Hematopoietic multipotent progenitor cell (in vitro differentiated cells): ENCODE measurements at places on chromosomes 2 and 18. TPM values are rescaled to one million over a fixed set of nuclear protein-coding genes. Genes with fewer than 3 reads are reported as not detected.

DNA sequence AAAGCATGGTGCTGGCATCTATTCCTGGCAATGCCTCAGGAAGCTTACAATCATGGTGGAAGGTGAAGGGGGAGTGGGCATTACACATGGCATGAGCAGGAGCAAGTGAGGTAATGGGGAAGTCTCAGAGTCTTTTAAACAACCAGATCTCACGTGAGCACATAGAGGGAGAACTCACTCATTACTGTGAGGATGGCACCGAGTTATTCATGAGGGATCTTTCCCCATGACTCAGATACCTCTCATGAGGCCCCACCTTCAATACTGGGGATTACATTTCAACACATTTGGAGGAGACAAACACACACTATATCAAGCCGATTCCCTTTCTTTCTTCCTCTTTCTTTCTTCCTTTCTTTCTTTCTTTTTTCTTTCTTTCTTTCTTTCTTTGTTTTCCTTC, 47.9 kb upstream of the FANCL start:
- no peak for DNase-seq

- DNase-seq = no peak
Measured at GRCh38 chr2:163347982-163348856, 387.6 kb downstream of the FIGN start.

- DNase-seq = no peak
Measured at GRCh38 chr2:207511851-207512250, 17.9 kb upstream of the CREB1 start.

DNA sequence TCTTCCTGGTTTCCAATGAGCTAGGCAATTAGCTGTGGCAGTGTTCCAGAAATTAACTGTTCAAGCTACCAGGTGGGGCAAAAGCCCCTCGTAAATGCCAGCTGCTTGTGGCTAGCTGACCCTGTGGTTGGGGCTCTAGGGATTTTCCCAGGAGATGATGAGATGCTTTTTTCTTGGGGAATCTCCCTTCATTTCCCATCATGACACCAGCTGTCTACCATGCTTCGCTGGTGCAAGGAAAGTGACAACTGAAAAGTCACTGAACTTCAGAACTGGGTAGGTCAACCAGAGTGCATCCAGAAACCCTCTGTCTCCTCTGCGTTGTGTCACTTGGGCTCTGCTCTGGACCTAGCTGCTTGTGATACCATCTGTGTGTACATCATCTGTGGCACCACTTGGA, 386.5 kb upstream of the DCC start:
- no peak for DNase-seq

DNA sequence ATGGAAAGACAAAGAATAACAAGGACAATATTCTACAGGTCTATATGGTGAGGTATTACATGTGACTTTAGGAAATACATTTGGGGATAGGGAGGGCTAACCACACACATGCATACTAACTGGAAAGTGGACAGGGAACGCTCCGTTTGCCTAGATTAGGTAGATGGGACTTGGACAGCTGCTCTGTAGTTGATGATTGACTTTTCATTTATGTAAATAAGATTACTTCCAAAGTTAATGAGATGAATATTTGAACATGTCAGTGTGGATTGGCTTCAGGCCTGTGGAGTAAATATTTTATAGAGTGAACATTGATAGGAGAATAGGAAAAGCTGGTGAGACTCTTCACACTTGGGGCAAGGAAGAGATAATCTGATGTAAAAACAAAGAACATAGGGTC, 142.0 kb downstream of the NCK2 start:
- no peak for DNase-seq

GRCh38 chr2:113015655-113016054, 10.4 kb downstream of the IL36A start:
- no peak for DNase-seq

DNA sequence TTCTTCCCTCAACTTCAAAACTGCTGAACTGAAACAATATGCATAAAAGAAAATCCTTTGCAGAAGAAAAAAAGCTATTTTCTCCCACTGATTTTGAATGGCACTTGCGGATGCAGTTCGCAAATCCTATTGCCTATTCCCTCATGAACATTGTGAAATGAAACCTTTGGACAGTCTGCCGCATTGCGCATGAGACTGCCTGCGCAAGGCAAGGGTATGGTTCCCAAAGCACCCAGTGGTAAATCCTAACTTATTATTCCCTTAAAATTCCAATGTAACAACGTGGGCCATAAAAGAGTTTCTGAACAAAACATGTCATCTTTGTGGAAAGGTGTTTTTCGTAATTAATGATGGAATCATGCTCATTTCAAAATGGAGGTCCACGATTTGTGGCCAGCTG, 8.4 kb downstream of the HOXD8 start:
- DNase-seq = no peak

- no peak for DNase-seq
Measured at GRCh38 chr2:158011055-158011771, 90.5 kb upstream of the UPP2 start.

DNA sequence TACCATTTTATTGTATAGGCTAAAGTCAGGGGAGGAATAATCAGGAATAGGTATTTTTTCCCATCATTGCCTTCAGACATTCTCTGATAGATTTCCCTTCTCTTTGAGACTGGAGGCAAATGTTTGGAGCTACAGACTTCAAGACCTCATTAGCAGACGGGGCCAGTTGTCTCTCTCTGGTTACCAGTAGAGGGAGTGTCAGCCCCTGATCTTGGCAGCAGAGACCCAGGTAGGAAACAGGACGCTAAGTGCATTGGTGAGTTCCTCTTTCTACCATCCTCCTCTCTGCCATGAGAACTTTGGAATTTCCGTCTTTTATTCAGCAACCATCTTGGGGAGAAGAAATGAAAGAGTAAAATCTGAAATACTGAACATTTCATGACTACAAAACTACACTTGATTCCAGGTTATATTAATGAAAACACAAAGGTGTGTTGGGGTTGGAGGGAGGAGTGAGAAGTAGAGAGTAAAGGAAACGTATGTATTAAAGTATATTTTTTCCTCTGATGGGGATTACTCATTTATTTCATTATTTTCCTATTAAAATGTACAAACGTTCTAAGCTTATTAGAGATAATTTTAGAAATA, 186.2 kb upstream of the GCFC2 start:
- DNase-seq = no peak

GRCh38 chr2:115208493-115209164, 766.2 kb downstream of the DPP10 start:
- no peak for DNase-seq

DNA sequence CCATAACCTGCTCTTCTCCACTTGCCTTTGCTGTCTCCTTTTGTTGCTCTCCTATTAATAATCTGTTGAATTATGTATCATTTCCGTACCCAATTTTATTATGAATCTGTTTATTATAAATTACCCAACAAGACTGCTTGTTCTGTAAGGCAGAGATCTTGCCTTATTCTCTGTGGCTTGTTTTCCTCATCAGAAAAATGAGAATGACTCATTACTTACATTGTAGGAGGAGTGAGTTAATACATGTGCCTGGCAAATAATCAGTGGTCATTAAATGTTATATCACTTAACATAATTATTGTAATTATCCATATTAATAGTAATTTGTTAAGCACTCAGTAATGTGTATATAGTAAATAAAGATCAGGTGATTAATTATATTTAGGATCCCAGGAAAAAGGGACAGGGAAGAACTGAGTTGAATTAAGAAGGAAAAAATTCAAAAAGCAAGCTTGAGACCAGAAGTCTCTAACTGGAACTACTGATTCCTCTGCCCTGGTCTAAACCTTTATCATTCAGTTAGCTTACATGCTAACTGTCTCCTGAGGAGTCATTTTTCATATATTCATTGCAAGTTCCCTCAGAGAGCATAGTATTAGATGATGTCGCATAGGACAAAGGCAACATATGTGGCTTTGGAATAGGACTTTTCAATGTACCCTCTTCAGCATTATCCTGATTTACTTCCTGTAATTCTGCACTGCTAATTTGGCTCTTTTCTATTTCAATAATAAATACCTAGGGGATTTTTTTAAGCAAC, 335.7 kb downstream of the GALNT13 start:
- no peak for DNase-seq

- DNase-seq = no peak
Measured at GRCh38 chr2:220946552-220946951, 625.6 kb downstream of the EPHA4 start.

DNA sequence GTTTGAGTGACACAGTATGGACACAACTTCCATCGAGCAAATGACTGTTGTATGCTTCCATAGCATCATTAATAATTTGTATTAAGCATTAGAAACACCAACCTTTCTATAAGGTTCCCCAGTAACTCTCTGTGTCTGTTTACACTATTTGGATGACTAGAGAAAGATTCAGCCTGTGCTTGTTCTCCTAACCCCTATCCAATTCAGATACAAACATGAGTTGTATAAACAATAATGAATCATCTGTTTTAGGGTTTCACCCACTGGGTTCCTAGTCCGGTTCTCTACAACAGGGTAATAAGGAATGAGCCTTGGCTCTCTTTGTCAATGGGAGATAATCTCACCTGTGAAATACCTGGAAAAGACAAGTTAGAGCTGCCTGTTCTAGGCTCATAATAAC, 894.1 kb upstream of the PIK3C3 start:
- DNase-seq = no peak

- DNase-seq = no peak
Measured at GRCh38 chr2:133476931-133477615, 91.2 kb downstream of the NCKAP5 start.

DNA sequence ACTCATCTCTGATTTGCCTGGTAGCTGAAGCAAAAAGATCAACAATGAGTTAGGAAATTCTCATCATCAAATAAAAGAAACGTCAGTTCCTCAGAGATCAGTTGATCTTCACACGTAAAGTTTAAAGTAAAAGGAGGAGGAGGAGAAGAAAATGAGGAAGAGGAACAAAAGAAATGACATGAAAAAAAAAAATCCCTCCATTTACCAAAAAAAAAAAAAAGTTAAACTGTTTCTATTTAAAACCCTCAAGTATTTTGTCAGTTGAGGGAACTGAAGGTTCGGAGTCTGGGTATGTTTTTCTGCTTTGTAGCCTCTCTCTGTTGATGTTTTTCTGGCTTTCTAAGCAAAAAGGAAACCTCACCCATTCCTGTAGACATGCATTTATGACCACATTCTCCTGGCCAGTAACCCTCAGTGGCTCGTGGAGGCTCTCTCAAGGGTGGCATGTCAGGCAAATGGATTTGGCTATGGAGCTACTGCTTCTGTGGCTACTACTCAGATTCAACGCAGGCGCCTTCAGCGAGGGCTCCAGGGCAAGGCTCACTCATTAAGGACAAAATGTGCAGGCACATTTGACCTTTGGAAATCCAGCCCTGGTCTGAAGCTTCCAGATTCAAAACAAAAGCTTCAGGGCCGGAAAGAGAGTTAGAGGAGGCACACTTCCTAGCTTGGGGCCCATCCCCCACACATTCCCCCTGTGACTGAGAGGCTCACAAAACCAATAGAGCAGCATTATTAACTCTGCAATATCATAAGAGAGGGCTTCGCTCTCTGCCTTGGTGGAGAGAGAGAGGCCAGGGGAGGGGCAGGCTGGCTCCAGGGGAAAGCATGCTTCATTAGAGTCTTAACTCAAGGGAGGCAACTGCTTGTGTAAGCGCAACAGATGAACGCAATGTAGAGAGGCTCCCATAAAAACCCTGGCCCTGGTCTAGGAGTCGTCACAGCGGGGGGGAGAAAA, 22.3 kb downstream of the KLF7 start:
- DNase-seq = peak; percentile 75

DNA sequence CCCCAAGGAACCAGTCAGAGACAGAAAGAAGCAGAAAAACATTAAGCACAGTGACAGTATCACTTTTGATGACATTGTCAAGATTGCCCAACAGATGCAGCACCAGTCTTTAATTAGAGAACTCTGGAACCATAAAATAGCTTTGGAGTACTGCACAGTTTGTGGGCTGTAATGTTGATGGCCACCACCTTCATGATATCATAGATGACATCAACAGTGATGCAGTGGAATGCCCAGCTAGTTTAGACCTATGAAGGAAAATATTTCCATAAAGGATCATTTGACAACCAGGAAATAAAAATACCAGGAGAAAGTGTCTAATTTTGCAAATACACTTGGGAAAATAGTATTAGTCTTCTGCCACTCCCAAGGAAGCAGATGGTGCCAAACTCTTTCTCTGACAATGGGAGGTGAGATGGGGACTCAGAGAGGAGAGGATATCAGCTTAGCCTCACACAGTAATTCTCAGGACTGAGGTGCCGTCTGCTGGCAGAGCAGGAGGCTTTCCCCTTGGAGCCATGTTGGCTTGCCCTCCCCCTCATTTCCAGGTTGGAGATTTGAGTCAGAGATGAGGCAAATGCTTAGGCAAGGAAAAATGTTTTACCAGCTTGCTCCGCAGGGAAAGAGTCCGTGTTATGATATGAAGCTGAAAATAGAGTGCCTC, 107.5 kb upstream of the CELF4 start:
- DNase-seq = no peak

GRCh38 chr2:217916504-217917254, 86.1 kb downstream of the TNS1 start:
- DNase-seq = no peak

- DNase-seq = no peak
Measured at GRCh38 chr2:173323371-173323770, 31.3 kb upstream of the CDCA7 start.

DNA sequence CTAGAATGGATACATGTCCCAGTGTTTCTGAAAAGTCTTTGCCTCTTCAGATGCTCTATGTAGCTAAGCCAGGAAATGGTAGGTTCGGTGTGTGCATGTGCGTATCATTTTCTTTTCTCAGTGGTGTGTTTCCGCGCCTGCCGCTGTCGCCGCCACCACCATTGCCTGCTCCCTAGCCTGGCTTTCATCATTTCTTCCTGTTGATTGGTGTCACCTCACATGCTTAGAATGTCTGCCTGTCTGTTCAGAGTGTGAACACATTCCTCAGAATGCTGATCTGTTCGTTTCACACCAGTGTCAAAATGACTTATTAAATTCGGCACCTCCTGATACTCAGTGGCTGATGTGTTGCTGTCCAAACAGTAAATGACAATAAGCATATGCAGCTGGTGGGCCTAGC, 255.2 kb upstream of the SPRED2 start:
- no peak for DNase-seq

DNA sequence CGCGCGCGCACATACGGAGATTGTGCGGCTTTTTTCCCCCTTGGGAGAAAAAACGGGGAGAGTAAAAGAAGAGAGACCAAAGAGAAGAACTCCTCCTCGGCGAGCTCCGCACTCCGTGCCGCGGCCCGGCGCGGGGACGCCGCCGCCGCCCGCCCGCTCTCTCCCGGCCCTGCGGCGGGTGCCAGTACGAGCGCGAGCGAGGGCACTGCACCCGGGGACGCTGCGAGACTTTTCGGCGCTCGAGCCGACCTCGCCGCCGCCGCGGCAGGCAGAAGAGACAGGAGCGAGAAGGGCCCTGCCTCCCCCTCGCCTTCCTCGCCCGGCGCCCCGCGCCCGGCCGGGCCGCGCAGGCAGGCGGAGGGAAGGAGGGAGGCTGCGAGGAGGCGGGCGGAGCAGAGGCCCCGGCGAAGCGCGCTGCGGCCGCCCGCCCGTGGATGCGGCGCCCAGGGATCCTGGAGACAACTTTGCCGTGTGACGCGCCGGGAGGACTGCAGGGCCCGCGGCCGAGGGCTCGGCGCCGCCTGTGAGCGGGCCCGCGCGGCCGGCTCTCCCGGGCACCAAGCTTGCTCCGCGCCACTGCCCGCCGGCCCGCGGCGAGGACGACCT, 857 bp upstream of the INHBB start:
- DNase-seq = peak; percentile 29

The CDH20 gene
- total RNA-seq = 0.27 TPM

The KCNJ3 gene
- not detected for total RNA-seq

The MEP1B gene
- not detected for total RNA-seq

The FBXO36 gene
- 1.9 TPM for total RNA-seq

The CTNNA2 gene
- not detected for total RNA-seq

The ANKRD36B gene
- total RNA-seq = 37.2 TPM

The C2orf78 gene
- total RNA-seq = not detected

The GALR1 gene
- total RNA-seq = under 0.01 TPM
